ENCODE measurements at places on chromosomes 5 and 9.

- DNase-seq = no peak
Observed at GRCh38 chr9:125807079-125807478, 59.9 kb downstream of the PBX3 start.

DNA sequence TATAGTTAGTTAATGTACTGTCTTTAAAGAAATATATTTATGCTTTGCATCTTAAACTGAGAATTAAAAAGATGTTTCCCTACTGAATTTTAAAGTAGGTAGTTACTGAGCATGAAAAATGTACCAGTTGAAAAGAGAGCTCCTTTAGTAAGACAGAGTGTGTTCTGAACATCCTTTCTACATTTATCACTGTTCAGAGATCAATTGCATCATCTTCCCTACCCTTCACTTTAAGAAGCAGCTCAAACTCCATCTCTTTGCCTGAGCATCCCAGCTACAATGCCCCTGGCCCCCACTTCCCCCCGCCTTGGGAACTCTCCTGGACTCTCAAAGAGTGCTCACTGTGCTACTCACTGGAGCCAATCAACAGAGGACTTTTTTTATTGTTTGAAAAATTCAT is 164.7 kb downstream of the GNAQ start:
- no peak for DNase-seq

DNA sequence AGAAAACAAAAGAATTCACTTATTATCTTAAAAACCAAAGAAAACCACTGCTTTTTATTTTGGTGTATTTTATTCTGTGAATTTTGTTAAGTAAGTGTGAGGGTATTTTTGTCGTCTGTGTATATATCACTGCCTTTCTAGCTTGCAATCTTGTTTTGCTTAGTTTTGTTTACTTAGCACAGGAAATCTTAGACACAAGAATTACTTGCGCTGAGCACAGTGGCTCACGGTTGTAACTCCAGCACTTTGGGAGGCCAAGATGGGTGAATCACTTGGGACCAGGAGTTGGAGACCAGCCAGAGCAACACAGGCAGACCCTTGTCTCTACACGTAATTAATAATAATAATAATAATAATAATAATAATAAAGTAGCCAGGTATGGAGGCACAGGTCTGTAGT is 230.3 kb downstream of the PAPPA start:
- no peak for DNase-seq

DNA sequence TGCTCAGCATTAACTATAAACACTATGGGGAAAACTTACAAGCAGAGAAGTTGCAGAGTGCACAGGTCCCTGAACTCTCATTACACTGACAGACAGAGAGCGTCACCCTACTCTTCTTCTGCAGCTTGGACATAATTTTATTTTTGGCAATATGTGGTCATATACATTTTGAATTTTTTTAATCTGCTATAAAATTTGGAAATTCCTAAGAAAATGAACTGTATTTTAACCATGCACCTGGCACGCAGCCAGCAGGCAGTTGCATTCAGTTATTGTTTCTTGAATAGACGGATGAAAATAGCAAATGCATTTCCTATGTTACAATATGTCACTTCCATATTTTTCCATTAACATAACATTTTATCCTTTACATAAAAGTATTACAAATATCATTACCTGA is 100.2 kb downstream of the SLC25A46 start:
- no peak for DNase-seq

DNA sequence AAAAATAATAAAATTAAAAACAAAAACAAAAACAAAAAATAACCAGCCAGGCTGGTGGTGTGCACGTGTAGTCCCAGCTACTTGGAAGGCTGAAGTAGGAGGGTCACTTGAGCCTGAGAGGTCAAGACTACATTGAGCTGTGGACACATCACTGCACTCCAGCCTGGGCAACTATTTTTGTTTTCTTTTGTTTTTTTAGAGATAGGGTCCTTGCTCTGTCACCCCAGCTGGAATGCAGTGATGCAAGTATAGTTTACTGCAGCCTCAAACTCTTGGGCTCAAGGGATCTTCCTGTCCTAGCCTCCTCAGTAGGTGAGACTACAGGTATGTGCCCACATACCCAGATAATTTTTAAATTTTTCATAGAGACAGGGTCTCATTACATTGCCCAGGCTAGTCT is 80.6 kb downstream of the CEMIP2 start:
- DNase-seq = no peak

GRCh38 chr5:165981671-165982070 is 2309.8 kb upstream of the WWC1 start:
- DNase-seq = no peak

- DNase-seq = no peak
Observed at GRCh38 chr5:50990296-50990924, 324.0 kb downstream of the PARP8 start.

GRCh38 chr9:128611600-128612394 is 44.9 kb downstream of the DYNC2I2 start:
- no peak for DNase-seq

GRCh38 chr5:80764786-80765185 is 110.0 kb upstream of the DHFR start:
- DNase-seq = no peak

DNA sequence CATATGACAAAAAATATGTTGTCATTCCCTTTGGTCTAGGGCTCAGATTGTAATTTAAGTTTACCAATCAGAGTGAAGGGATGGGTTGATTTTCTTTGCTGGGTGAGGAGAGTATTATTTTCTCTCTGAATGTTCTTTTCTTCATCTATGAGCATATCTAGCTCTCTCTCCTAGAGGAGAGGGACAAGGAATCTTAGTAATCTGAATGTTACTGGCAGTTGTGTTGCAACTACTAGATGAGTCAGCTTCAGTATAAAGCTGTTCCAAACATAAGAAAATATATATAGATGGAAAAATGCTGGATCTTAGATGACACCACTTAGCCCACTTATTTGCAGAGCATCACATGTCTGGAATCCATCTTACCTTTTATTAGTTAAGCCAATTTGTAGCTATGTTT is 259.3 kb downstream of the TUSC1 start:
- DNase-seq = no peak

DNA sequence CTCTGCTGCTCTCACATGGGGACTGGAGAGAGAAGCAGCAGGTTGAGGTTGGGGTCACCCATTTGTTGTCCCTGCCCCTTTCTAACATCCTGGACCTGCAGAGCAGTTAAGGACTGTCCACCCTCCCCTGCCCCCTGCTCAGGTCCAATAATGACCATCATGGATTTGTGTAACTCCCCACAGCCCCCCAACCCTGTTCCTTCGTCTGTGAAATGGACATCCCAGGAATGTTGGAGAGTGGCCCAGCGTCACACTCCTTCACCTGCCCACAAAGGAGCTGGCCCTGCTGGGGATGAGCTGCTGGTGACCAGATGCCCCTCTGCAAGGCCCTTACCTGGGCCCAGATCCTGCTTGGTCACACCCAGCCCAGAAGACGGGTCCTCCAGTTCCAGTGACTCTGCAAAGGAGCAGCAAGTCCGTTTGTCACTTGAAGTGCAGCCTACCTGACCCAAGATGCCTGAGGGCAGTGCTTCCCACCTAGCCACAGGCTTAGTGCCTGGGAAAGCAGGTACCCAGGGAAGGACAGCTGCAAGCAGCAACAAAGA is 10.4 kb downstream of the CD74 start:
- no peak for DNase-seq

GRCh38 chr5:31382051-31382878 is 149.6 kb downstream of the DROSHA start:
- no peak for DNase-seq

DNA sequence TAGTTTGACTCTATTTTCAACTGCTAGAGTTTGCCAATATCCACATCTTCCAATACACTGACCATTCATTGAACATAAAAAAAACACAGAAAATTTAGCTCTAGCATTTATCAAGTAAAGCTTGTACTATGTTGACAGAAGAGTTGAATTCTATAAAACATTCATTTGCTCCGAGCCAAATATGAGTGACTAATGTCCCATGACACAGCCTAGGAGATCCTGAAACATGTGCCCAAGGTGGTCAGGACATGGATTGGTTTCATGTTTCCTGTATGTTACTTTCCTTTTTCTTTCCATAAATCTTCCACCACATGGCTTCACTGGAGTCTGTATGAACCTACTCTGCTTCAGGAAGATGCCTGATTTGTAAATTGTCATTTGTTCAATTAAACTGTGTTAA is 122.4 kb upstream of the PRDM9 start:
- DNase-seq = no peak

- DNase-seq = no peak
Observed at GRCh38 chr5:42021923-42022322, 96.8 kb downstream of the FBXO4 start.

DNA sequence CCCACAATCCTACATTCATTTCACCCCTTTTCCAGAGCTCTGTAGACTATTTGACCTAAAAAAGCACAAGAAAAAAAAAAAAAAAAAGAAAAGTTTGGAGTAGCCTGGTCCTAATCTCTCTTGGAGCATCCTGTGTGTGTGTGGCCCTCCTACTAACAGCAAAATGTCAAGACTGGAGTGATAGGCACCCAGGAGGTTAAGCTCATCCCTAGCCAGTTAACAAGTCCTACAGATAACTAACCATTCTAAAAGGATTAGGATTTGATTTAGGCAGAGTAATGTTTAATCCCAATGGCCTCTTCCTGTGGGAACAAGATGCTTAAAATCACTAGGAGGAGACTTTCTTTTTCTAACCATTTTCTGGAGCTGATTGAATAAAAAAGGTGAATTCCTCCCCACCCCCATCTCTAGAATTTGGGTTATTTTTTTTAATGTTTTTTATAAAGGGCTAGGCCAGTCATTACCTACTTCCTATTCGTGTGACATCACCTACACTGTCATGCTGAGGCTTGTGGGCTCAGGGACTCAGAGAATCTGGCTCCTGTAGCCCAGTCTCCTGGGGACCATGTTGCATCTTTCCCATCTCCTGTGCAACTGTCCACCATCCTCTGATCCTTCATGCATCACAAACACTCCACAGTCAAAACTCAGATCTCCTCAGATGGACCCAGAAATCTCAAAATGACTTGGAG is 43.2 kb upstream of the NR3C1 start:
- no peak for DNase-seq

DNA sequence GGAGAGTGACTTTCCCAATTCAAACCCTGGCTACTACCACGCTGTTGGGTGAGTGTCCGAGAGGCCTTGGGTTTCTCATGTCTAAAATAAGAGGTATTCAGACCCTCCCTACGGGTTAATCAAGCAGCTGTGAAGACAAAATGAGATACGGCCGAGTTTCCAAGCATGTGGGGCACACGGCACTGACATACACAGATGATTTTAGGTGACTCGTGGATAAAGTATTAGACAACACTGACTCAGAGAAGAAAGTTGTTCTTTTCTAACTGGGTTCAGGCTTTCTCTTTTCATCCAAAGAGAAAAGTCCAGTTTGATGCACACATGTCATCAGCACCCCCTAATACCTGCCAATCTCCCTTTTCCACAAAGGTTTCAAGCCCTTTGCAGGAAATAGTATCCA is 15.6 kb downstream of the FOXI1 start:
- no peak for DNase-seq

DNA sequence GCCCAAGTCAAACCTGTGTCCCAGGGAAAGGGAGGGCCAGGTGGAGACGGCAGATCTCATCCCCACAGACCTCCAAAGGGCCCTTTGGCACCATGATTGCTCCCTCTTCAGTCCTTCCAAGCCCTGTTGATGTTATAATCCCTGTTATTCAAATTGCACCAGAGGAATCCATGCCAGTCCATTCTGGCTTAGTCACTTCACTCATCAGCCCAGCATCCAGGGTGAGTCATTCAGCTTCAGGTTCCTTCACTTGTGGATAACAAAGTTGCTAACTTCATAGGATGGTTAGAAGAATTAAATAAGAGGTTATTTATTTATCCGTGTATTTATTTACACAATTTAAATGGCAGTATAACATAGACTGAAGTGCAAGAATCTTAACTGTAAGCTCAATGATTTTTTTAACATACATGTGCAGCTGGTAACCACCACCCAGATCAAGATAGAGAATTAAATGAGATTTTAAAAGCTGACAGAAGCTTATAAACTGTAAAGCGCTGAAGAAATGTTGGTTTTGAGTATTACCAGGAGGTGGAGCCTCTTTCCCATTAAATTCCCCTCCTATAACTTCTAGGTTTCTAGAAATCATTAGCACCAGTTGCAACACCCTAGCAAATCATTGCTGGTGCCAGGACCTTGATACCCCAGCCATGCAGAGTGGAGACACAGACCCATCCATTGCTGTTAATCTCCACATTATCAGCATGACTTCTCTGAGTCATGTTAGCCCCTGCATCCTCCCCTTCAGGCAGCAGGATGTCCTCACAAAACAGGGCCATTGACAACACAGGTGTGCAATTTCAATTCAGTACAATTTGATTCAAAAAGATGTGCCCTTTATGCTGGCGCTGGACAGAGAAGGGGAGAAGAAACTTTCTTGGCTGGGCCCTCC is 77.4 kb downstream of the SEC61B start:
- DNase-seq = no peak

DNA sequence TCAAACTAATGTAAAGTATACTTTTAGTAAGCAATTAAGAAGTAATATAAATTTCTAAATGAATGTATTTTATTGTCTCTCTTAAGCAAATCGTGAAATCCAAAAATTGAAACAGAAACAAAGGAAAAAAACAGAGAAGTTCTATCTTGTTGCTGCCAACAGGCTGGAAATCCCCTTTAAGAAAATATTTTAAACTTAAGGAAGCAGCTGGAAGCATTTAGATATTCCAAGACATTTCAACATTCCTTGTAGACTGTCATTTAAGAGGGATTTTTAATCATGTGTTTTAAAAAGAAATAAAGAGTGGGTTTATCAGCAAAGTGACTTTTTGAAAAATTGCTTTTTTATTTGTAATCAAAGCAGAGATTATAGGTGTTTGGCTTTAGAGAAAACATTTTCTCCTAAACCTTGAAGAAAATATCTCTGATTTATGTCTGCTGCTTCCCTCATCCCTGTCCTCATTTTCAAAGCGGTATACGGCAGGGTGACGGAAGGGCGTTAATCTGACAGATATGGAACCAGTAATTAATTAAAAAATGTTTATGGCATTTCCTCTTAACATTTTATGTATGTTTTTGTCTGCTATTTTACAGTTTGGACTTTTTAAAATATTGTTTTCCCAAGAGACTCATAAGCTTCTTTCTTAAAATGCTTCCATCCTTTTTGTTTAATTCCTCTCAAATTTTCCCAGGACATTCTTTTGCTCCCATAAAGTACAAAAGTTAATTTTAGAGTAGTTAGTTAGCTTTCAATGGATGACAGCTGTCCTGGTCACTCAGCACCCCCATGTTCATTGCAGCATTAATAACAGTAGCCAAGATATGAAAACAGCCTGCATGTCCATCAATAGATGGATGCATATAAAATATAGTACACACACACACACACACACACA is 245.6 kb downstream of the LURAP1L start:
- no peak for DNase-seq

DNA sequence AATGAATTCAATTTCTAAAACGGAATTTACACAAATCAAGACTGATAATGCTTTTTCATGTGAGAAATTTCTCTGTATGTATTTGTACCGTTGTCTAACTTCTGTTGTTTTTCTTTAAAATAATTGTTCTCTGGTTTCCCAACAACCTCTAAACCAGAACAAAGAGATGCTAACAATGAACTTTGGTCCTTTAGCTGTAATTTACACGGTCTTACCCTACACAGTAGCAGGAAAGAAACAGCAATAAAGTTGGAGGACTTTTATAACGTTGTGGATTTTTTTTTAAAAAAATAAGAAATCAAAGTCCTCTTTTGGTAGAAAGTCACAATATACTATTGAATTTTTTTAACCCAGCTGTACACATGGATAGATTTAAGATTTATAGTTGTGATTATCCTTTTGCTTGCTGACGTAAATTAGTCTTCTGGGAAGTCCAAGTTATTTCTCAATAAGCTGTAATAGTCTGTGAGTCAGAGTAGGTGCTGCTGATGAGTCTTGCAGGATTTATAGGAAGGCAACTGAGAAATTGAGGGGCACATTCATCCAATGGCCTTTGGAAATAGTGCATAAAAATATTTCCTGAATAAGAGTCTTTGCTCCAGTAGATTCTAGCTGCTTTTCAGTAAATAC is 76.8 kb upstream of the PCSK1 start:
- DNase-seq = no peak
